ENCODE measurements at places on chromosomes 12 and 14.

DNA sequence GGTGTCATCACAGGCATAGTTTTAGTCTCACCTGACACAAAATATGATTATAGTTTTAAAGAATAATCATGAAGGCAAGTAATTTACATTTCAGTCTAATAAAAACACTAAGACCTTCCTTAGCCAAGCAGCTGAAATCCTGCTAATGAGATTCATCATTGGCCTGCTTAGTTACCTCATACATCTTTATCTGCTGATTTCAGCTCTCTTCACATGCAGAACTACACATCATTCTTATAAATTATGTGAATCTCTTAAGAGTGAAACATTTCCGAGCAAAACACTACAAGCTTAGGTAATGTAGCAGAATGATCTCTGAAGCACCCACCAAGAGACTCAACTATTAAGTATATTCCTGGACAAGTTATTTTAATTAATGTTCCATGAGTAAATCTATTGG lies 198.1 kb downstream of the DPY19L2 start:
- DNase-seq = no peak

DNA sequence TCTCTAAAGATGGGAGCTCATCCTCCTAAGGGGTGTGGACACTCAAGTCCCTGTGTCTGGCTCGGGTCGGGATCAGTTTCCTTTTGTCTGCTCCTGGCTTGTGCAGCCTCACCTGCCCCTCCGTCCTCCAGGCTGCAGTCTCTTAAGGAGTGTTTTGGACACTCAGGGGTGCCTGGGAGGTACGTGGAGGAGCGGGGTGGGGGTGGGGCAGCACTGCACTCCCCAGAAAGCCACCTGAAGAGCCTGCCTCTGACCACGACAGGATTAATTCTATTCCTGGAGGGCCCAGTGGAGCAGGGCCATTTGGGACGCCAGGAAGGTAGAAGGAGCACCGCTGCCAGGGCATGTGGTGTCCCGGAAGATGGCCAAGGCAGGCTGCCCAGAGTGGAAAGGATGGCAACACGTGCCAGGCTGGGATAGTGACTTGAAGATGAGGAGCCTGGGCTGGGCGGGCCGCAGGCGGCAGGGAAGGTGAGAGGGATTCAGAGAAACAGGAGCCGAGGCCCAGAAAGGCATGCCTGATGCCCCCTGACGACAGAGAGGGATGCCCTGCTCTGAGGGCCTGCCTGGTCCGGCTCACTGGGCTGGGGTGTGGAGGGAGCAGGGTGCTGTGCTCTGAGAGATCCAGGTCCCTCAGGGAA lies 14.8 kb upstream of the LRTM2 start:
- no peak for DNase-seq

DNA sequence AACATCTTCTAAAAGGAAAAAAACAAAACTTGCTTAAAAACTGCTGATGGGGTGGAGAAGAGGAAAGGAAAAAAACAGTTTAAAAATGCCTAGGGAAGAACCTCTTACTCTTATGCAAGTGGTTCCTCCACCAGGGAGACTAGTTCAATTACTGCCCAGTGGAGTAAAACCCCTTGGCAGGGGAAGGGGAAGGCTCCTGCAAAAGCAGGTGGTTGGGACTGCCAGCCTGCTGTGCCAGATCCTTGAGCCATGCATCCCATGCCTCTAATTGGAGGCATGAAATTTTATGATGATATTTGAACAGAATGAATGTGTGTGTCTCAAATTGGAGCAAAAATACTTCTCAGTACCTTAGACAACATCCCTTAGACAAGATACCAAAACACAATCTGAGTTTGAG lies 118.8 kb downstream of the FSCB start:
- DNase-seq = no peak

DNA sequence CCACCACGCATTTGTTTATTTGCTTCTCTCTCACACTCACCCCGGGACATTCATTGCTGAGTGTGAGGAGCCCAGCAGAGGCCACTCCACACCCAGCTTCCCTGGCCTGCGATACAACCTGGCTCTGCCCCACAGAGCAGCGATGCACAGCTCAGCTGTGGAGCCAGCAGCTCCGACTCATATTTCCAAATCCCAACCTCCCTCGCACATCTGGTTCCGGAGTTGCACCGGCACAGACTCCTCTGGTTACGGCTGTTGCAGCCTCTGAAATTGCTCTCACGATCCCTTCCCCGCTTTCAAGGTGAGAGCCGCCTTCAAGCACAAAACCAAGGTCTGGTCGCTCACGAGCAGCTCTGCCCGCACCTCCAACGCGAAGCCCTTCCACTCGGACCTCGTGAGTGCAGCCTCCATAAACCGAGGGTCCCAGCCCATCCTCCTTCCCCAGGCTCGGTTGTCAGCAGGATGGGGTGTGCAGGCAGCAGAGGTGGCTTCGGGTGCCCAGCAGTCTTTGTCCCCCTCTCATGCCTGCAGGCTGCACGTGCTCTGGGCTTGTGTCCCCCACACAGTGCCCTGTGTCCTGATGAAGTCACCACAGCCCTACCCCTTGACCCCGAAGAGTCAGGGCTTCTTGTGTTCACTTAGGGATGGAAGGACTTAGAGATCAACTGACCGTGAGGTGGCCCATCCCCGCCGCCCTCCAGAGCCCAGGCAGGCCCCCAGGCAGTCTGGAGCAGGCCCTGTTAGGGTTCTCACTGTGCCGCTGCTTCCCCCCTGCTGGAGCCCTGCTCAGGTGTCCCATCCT lies 184.3 kb downstream of the ADGRD1 start:
- DNase-seq = no peak

- no peak for DNase-seq
Observed at GRCh38 chr12:120666571-120667390, 20.2 kb upstream of the MLEC start.

DNA sequence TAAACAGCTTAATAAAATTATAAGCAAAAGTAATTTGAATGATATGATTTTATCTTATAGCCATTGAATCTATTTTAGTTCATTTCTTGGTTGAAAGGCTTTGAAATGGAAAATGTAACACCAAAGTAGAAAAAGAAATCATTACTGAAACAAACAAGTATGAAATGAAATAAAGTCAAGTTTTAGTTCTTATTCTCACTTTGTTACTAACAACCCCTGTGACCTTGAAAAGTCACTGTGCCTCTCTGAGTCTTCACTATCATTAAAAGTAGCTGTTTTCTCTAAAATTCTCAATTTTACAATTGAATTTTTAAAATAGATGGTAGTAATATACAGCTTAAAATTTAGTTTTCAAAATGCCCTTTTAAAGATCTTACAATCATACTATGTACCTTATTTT lies 32.4 kb upstream of the SLC17A8 start:
- DNase-seq = no peak

DNA sequence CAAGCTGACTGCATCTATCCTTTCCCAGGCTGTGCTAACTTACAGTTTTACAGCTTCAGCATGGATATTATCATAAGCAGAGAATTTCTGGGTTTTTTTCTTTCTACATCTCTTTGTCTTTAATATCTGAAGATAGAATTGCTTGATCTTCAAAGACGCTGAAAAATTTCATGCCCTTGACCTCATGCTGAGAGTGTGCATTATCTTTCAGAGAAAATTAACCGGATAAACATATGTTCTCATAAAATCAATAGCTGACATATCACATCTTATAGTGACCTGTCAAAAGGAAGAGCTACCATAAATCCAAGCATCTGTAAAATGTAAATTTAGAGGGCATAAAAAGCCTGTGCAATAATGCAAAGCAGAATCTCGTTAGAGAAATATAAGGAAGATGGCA lies 1704.1 kb upstream of the FLRT2 start:
- DNase-seq = no peak

GRCh38 chr12:107442326-107442987 lies 243.1 kb upstream of the PWP1 start:
- DNase-seq = no peak

GRCh38 chr12:104276273-104277131 lies 27.0 kb upstream of the EID3 start:
- DNase-seq = no peak

DNA sequence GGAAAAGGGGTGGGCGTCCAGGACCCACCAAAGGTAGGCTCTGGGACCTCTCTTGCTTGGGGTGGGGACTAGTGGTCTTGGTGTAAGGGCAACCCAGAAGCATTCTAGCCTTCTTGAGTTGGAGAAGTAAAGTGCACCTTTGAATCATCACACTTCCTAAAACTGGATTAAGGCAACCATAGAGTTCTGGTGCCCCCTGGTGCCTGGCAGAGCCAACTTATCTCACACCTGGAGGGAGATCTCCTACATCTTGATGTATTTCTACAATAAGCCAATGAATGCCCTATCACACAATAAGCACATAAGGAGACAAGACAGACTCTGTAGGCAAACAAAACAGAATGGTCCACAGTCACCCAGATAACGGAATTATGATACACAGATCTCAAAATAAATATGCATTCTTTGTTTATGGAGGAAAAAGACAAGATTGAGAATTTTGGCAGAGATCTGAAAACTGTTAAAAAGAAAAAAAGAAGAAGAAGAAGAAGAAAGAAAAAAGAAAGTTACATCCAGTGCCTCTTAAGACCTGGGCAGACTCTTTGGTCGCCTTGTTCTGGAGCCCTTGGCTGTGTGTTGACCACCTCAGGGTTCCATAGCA lies 95.9 kb upstream of the PPP2R5C start:
- peak; percentile 45 for DNase-seq

DNA sequence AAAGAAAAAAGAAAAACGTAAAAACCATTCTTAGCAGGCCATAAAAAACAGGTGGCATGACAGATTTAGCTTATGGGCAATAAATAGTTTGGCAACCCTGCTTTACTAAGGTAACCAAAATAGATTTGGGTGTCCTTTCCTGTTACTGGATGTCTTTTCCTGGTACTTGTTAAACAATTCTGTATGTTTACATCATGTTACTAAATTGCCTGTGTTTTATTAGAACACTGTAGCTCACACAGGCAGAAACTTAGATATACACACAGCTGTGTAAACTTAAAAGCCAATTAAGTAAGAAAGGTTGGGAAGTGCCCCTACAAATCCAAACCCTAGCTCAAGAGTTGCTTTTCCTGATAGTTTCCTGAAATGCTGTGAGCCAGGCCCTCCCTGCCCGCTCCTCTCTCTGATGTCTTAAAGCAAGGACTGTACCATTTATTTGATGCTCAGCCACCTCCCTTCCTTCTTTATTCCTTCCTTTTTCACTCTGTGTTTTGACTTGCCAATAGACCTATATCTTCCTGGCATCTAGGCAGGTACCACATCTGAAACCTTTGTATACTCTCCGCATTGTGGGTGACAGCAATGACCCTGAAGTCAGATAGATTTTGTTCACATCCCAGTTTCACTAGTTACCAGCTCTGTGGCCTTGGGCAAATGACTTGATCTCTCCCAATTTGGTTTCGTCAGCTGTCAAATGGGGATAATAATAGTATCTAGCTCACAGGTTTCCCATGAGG lies 3.7 kb upstream of the CAMKK2 start:
- DNase-seq = no peak

GRCh38 chr12:31578632-31579031 lies 12.3 kb downstream of the DENND5B start:
- DNase-seq = no peak

Measured in activated T-cell treated with anti-CD3 and anti-CD28 coated beads, Interleukin-2, amount 50 U/mL, for 24 hours (primary cell).